NCI-H1436 (cell line): ENCODE measurements at places on chromosomes 7 and 10.
A peak's percentile ranks its signal among the peaks of the same experiment; 100 is the strongest.

DNA sequence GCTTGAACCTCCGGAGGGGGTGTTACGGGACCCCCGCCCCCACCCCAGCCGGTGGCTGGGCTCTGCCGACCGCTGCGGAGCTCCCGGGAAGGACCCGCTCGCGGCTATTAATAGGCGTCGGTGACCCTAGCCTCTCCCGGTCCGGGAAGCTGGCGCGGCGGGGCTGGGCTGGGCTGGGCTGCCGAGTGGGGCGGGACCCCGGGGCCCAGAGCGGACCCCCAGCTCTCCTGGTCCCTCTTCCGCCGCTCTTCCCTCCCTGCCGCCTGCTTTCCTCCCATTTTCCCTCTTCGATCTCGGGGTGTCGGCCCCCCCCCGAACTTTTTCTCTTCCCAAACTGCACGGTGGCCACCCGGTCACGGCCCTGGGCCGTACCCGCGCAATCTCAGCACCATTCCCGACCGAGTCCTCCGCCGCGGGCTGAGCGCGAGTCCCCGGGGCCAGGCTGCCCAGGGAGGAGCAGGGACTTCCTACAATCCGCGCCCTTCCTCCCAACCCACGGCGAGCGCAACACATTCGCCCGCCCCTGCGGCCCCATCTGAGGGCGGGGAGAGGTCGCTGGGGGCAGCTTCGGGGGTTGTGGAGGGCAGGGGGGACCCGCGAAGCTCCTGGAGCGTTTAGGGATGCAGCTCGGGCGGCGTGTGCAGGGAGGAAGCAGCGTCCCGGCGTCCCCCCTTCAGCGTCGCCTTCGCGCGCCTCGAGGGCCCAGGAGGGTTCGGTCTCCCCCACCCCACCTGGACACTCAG, 3.1 kb upstream of the ELFN1 start:
- no peak for DNase-seq

DNA sequence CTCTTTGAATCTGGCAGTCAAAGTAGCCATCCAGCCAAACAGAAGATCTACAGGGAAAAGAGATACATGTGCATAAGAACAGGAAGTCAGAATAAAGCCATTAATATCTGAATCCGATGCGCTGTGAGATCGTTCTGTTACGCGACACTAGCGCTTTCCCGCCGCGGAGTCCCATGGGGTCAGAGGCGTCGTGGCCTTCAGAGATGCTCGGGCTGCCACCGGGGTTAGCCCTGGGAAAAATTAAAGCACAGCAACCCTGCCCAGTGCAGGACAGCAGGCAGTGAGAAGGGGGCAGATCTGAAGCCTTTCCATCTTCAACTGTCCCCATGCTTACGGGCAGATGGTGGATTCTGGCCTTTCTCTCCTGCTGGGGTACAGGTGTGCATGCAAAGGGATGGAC, 225.6 kb upstream of the MGMT start:
- no peak for DNase-seq

- no peak for DNase-seq
These were observed 32.9 kb downstream of the ZNF783 start for GRCh38 chr7:149294634-149295480.

DNA sequence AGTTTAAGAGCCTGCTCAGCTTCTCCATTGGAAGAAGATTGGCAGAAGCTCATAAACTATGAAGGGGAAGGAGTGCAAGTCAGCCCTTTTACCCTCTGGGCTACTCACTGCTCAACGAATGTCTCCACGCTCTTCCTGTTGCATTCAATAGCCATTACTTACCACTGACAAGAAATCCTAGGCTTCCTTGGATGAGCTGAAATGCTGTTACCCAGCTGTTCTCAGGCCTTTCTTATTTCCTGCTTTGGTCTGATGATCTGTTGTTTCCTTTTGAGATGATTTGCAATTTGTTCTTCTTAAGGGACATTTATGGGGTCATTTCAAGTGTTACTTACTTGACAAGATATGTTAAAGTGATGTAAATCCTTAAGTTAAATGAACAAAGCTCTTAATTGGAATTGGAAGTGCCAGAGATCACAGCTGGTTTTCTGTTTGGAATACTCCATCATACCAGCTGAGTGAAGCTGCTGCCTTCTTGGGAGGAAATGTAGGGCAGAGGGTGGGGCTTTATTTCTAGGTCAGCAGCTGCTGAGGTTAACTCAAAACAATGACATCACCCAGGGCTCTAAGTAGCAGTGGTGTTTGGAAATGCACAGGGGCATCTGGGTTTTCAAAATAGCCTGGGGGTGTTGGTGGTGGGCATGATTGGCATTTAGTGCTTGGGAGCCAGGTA, 170.0 kb downstream of the PRKCQ start:
- DNase-seq: no peak

DNA sequence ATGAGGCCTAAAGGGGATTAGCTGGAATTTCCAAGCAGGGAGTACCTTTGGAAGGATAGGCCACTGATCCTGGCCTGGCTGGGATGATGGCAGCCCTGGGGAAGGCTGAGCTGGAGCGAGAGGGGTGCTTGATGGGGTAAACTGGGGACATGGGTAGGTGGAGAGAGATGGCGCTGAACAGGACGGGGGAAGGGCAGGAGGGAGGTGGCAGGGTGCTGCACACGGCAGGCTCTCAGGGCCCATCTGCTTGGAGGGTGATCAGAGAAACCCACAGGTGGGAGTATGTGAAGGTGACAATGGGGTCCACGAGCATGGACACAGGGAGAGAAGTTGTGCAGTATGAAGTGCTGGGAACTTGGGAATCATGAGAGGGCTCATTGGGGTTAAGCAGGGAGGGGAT, 10.3 kb downstream of the MAT1A start:
- DNase-seq: no peak

DNA sequence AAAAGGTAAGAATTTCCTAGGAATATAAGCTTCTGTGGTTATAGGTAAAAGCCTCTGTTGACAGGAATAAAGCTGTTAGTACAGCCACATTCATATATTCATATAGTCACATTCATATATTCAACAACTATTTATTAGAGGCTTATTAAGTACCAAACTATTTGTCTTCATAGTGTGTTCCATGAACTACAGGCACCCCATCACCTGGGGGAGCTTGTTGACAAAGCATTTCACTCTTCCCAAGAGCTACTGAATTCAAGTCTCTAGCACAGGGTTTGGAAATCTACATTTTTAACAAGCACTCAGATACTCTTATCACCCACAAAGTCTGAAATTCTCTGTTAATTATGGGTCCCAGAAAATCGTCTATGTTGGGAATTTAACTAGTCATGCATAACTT, 110.6 kb downstream of the RNLS start:
- DNase-seq: no peak

GRCh38 chr7:112156412-112156811, 49.8 kb downstream of the DOCK4 start:
- no peak for DNase-seq

DNA sequence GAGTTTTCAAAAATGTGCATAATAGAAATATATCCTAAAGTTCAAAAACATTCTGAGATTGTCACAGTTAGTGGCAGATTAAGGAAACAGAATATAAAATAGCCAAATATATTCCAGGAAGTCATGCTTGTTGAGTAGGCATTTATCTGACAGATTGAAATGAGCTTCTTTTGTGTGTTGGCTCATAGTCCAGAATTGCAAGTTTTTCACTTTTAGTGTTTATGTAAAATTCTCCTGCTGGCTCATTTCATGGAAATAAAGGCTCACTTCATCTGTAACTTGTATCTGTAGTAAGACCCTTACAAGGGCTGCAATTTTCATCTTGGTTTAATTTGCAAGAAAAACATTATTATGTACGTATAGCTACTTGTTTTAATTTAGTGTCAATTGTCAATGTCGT, 93.5 kb downstream of the MCU start:
- no peak for DNase-seq

DNA sequence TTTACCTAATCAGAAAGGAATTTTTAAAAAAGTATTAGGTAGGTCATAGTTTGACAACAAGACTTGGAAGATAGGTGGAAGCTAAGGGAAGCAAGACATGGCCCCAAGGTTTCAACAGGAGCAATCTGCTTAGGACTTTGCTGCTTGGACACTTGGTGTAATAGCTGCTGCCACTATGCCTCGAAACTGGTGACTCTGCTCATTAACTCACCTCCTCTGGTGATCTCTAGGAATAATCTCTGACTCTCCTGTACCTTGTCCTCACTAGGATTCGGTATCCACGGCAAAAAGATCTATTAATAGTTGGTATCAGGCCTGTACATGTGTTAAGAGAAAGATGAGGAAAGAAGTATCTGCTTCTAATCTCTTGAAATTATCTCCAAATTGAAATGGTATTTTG, 53.1 kb downstream of the PTEN start:
- DNase-seq: no peak

DNA sequence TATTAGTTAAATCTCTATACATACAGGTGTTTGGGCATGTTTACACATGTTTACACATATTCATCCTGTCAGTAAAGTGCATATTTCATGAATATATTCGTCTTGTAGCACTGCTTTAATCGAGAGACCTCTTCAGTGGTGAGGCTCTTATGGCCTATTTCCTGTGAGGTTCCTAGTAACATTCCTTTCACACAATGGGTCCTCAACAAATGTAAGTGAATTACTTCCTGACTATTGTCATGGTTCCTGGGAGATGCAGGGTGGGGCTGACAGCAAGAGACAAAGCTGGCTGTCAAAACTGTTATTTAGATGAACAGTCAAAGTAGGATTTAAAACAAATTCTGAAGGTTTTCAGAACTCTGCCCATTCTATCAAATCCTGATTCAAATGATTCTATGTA, 12.4 kb upstream of the SEMA3A start:
- no peak for DNase-seq

- no peak for DNase-seq
These were observed 15.5 kb downstream of the ZC3HAV1 start for GRCh38 chr7:139094030-139094429.

DNA sequence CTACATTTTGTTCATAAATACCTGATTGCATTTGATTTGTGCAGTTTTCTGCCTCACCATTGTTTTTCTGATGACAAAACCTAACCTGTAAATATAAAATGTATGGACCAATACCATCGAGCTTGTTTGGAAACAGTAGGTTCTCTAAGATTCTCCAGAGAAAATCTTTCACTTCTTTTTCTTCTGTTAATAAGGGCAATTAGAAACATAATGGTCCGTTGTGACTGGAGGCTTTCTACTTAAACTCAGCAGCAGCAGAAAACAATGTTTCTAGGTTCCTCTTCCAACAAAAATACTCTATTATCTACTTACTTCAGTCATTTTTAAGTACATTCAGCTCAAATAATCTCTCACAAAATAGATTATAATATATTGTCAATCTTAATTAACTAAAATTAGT, 601.5 kb downstream of the PHTF2 start:
- DNase-seq: no peak

DNA sequence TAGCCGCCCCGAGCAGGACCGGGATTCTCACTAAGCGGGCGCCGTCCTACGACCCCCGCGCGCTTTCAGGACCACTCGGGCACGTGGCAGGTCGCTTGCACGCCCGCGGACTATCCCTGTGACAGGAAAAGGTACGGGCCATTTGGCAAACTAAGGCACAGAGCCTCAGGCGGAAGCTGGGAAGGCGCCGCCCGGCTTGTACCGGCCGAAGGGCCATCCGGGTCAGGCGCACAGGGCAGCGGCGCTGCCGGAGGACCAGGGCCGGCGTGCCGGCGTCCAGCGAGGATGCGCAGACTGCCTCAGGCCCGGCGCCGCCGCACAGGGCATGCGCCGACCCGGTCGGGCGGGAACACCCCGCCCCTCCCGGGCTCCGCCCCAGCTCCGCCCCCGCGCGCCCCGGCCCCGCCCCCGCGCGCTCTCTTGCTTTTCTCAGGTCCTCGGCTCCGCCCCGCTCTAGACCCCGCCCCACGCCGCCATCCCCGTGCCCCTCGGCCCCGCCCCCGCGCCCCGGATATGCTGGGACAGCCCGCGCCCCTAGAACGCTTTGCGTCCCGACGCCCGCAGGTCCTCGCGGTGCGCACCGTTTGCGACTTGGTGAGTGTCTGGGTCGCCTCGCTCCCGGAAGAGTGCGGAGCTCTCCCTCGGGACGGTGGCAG, at the start of gene MGMT:
Gene MGMT, plus strand, starts transcription at position 539 of the 656 bp plus-strand sequence.
- DNase-seq: peak; percentile 88
